ENCODE measurements at places on chromosomes 12 and 14.
A peak's percentile ranks its signal among the peaks of the same experiment; 100 is the strongest.

DNA sequence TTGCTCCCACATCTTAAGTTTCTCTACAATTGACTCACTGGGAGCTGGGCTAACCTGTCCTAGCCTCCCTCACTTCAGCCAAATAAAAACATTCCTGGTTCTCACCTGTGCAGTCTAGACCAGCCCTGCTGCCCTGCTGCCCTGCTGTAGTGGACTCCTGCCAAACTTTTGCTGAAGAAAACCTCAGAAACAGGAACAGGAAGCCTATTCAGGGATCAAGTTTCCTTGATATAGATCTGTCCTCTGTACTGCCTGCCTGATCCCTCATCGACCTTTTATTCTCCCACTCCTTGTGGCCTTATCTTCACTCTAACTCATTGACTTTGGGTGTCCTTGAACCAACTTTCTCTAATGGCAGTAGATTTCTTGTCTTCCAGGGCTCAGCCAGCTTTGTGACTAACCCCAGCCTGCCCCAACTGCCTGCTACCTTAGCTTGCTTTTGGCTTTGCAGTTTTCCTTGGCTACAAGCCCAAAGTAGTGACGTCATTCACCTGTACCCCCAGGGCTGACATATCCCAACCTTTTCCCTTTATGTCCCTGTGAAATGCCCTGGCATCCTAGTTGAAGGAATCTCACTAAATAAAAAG lies 234.8 kb downstream of the DUSP6 start:
- DNase-seq, result peak; percentile 40

- DNase-seq, result no peak
Measured at GRCh38 chr12:13980538-13981295, 685 bp downstream of the GRIN2B start.

- DNase-seq, result peak; percentile 24
Measured at GRCh38 chr14:35332517-35333263, 40.5 kb downstream of the PSMA6 start.

DNA sequence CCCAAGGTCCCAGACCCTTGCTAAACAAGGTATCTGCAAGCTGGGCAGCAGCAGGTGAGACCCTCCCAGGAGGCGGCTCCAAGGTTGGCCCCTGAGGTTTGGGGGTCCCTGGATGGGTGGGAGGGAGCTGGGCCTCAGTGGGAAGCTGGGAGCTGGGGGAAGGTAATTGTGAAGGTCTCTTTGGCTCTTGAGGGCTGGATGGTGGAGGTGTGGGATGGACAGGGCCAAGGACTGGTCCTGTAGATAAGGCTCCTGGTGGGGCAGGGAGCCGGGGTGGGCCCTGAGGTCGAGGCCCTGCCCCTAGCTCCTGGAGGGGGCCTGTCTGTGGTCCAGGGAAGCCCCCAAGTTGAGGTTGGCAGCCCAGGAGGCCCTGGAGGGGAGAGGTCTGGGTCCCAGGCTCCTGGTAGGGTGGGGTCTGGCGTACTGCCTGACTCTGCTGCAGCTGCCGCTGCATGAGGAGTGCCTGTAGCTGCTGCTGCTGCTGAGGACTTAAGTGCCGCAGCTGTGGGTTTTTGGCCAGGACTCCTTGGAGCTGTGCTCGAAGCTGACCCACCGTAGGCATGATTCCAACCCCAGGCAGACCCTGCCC lies 13.1 kb upstream of the PRKAG1 start:
- DNase-seq, result no peak

GRCh38 chr12:48004053-48004941 lies at the start of gene COL2A1:
Gene COL2A1, minus strand, starts transcription at chr12:48004476. Its CDS starts 155 bp downstream, at chr12:48004321.
- DNase-seq, result peak; percentile 7

DNA sequence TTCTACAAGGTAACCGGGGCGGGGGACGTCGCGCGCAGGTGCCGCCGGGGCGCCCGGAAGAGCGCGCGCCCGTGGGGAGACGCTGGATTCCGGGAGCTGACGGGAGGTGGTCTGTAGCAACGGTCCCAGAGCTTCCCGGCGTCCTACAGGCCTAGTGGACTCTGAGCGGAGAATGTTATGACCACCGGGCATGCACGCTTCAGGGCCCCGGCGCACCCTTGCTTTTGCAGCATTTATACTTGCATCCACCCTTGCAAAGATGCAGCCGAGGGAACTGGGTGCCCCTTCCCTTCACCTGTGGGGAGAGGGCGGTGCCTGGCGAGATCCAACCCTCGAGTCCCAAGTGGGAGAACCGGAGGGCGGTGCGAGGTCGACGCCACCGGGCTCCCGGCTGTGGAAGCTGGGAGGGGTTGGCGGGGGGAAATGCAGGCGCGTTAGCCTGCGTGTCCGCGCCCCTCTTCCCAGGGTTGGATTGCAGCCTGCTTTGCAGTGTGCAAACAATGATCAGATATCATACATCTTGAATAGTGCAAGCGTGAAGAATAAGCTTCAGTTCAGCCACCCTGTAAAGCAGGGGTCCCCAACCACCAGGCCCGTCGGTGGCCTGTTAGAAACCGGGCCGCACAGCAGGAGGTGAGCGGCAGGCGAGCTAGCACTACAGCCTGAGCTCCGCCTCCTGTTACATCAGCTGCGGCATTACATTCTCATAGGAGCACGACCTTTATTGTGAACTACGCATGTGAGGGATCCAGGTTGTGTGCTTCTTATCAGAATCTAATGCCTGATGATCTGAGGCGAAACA lies 576 bp downstream of the ERP29 start:
- peak; percentile 86 for DNase-seq

GRCh38 chr12:121057794-121058193 lies 18.7 kb upstream of the OASL start:
- DNase-seq, result no peak

- peak; percentile 20 for DNase-seq
Measured at GRCh38 chr12:75554556-75554880, 43.1 kb upstream of the KRR1 start.

DNA sequence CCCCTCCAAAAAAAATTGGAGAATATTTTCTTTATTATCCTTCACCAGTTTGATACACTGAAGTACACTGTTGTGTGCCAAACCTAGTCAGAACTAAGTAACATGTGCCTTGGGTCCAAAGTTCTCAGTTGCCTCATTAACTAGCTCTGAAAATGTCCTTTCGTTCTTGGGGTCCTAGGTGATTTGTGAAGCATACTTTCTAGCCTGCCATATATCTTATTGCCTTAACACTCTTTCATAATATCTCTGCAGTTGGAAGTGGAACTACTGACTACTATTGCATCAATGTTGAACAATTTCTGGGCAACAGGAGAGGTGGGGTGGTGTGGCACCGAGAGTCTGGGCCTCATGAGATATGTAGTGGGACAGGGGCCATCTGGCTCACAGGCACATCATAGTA lies 592.9 kb upstream of the FBXO33 start:
- no peak for DNase-seq

DNA sequence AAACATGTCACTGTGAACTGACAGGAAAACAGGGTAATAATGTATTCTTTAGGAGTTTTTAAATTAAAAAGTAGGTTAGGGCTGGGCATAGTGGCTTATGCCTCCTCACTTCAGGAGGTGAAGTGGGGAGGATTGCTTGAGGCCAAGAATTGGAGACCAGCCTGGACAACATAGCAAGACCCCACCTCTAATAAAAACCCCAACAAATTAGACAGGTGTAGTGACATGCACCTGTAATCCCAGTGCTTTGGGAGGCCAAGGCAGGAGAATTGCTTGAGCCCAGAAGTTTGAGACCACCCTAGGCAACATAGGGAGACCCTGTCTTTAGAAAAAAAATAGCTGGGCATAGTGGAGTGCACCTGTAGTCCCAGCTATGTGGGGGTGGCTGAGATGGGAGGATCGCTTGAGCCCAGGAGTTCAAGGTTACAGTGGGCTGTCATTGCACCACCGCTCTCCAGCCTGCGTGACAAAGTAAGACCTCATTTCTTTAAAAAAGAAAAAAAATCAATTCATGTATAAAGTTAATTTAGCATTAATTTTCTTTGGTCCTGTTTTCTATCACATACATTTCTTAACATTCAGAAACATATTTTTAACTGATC lies 20.4 kb downstream of the FBXO34 start:
- DNase-seq, result no peak

DNA sequence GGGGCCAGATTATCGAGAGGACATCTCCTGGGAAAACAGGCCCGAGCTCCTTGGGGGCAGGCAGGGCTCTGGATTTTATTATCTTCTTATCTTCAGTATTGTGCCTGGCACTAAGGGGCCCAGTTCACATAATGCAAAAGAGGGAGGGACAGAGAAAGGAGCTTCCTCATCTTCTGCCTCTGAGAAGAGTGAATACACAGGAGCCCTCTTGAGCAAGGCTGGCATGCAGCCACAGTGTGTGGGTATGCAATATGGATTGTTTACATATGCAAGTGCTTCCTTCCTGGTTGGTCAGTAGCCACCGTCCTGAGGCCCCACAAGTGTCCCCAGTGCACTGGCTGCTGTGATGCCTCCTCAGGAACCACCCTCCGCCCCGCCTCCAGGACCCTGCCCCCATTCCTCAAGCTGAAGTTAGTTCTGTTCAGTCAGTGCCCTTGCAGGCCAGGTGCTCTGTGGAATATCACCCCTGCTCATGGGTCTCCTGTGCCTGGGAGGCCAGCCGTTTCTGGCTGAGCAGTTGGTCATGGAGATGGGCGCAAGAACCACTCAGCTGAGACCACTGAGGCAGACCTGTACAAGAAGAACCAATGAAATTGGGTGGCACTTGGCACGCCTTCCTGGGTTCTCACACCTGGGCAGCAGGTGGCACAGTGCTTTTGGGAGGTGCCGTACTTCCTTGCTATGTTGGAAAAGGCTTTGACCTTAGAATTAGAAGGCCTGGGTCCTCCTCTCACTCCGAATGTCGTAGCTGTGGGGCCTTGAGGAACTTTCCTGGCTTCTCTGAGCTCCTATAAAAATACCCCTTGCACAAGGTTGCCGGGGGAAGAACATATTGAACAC lies 35.1 kb upstream of the ACTN1 start:
- peak; percentile 70 for DNase-seq

DNA sequence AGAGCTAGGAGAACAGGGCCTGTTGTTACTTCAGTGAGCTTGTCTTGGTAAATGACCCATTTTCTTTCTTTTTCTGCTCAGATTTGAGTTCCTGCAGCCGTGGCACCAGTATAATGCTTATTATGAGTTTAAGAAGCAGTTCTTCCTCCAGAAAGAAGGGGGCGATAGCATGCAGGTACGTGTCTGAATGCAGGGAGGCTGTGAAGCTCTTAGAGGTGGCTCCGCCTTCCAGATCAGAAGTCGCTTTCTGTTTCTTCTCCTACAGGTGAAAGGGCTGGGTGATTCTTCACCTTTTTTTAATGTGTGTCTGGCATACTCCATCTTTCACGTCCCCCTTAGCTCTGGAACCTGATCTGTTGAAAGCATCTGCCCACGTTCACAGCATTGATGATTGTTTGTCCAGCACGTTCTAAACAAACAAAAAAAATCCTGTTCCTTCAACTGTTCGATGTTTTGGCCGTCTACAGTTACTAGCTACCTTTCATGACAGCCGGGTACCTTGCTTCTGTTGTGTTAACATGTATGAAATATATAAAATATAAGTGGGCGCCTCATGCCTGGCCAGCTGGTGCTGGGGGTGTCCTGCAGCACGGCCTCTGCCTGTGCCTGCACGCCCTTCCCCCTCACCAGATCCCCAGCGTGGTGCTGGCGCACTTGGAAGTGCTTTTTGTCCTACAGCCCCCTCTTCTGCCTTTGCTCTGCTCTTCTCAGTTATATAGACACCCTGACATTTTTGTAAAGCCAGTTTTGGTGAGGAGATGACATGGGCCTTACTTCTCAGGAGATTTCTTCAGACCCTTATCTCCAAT lies 44.6 kb downstream of the SFSWAP start:
- DNase-seq, result peak; percentile 25

DNA sequence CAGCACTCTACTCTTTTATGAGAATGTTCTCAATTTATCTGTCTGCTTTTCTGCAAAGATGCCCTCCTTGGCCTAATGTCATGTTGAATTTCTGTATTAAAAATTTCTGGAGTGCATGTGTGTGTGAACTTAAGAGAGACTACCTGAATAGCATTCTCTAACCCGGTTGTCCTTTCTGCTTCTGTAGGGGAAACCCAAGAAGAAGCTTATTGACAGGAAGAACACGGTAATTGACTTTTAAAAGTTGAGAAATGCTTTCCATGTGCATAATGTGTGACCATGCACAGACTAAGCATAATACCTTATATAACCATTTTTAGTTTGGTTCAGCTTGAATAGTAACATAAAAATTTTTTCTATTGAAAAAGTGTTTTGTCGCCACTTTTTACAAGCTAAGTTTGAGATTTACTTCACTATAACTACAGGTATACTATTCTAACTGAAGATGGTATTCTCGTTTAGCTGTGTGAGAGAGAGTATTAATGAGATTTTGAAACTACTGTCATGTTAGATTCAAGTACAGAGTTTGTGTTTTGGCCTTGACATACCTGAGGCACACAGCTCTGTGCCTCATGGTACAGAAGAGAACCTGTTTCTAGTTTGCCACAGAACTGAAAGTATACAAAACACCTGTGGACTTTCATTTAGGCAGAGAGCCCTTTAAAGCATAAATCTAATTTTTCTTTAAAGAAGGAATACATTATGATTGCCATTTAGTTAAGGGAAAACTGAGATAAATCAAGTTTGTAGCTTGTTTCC lies 96.8 kb downstream of the TTLL5 start:
- DNase-seq, result no peak

GRCh38 chr12:124567673-124568373 lies 411 bp upstream of the NCOR2 start:
- DNase-seq, result peak; percentile 97

- no peak for DNase-seq
Measured at GRCh38 chr12:76863837-76864236, 15.0 kb downstream of the CSRP2 start.
